ENCODE measurements at places on chromosomes 2 and 18. TPM values are rescaled to one million over a fixed set of nuclear protein-coding genes. Genes with fewer than 3 reads are reported as not detected.
A peak's percentile ranks its signal among the peaks of the same experiment; 100 is the strongest.

GRCh38 chr2:27105981-27106380, 12.9 kb downstream of the CGREF1 start:
- no peaks in the 10 kb centered on the region for H3K27me3 ChIP-seq
- DNase-seq: no peak
- no peaks in the 10 kb centered on the region for H3K36me3 ChIP-seq
- no peak overlapping the region for H3K27ac ChIP-seq
- H3K4me3 ChIP-seq: no peak overlapping the region

KLHL41 gene
- 44.0 TPM for total RNA-seq

RAD51AP2 gene
- total RNA-seq: 0.22 TPM

DNA sequence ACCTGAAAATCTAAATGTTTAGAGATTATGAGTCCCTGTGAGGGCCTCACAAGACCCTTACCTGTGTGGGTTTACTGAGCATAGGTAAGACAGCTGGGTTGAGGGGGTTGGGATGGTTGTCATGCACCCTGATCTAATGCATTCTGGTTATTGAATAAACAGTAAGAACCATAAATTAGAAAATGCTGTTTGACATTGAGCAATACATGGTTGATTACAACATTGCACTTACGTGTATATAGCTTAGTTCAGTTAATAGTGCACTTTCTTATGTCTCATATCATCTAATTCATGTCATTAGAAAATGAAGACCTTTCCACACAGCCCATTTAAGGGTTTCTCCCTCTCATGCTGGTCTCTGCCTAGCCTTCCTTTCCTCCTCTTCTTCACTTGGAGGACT, 253.5 kb upstream of the ATP5MC3 start:
- no peak overlapping the region for H3K4me3 ChIP-seq
- H3K36me3 ChIP-seq: no peaks in the 10 kb centered on the region
- H3K27ac ChIP-seq: no peak overlapping the region
- DNase-seq: no peak
- no peaks in the 10 kb centered on the region for H3K4me1 ChIP-seq
- no peaks in the 10 kb centered on the region for H3K27me3 ChIP-seq

DNA sequence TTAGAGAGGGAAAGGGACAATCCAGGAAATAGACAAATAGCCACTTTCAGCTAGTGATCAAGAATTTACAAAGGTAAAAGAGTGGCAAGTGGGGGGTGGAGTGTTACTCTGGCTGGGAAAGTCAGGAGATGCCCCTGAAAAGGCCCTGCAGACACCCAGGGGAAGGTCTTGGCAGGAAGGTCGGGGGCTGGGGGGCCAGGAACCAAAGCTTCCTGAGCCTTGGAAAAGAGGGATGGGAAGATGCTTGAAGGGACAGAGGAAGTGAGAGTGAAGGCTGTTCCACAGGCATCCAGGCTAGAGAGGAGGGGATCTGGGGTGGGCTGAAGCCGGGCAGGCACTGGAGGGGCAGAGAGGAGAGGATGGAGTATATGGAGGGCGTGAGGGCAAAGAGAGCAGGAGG, 3.9 kb upstream of the TMEM37 start:
- no peak overlapping the region for H3K4me3 ChIP-seq
- no peaks in the 10 kb centered on the region for H3K27me3 ChIP-seq
- no peaks in the 10 kb centered on the region for H3K36me3 ChIP-seq
- peaks cover 31% of the 10 kb centered on the region for H3K4me1 ChIP-seq

- no peaks in the 10 kb centered on the region for H3K36me3 ChIP-seq
- no peak overlapping the region for H3K27ac ChIP-seq
- H3K4me1 ChIP-seq: no peaks in the 10 kb centered on the region
- H3K4me3 ChIP-seq: no peak overlapping the region
- H3K27me3 ChIP-seq: no peaks in the 10 kb centered on the region
Measured at GRCh38 chr2:121588357-121588756, 57.7 kb downstream of the RNU4ATAC start.

IDH1 gene
- 26.6 TPM for total RNA-seq

DNA sequence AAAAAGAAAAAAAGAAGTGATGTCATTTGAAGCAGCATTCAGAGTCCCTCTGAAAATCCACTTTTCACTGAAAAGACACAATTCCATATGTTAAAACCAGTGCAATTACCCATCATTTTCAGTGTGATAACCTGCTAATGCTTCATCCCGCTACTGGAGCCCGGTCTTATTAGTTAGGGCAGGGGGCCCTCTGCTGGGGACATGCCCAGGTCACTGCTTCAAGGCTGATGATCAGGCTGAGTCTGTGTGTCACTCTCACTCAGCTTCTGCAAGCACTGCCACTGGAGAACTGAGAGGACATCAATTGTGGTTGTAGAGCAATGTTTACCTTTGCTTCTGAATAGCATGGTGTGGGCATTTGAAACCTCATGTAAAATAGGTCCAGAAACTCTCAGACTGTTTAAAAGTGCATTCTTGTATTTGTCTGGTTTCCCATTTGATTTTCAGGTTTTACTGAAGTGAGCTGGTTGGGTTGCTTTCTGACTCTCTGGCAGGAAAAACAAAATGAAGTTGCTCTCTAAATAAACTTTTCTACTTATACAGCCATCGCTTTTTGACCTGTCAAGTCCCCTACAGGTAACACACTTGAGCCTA, 49.2 kb upstream of the NXPH2 start:
- H3K4me1 ChIP-seq: no peaks in the 10 kb centered on the region
- H3K27me3 ChIP-seq: no peaks in the 10 kb centered on the region
- H3K4me3 ChIP-seq: no peak overlapping the region
- no peak overlapping the region for H3K27ac ChIP-seq

DNA sequence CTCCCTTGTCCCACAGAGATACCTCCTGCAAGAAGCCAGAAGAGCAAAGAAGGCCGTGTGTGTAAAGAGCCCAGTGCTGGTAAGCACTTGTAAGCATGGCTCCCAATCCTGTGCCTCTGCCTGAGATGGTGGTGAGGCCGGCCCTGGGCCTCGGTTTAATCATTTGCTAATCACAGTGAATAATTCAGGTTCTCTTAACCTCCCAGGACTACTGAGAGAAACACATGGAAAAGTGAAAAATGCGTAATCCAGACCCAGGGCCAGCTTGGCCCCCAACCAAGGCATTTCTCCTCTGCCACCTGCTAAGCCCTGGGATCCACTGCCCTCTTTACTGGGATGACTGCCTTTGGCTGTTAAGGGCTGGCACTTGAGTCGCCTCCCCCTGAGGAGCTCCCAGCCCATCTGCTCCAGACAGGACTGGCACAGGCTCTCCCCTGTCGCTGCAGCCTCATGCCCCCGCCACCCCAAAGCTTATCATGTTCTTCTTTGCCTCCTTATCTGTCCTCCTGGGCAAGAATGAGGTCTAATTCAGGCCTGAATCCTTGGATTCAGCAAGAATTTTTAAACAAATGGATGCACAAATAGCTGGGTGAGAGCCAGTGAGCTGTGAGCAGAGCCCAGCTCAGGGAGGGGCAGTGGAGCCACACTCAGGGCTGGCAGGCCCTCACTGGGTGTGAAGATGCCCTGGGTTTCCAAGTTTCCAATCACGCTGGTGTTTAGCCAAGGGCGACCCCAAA, 193.9 kb upstream of the HS6ST1 start:
- H3K4me3 ChIP-seq: no peak overlapping the region
- no peak overlapping the region for H3K27ac ChIP-seq
- no peaks in the 10 kb centered on the region for H3K36me3 ChIP-seq
- H3K27me3 ChIP-seq: no peaks in the 10 kb centered on the region
- DNase-seq: no peak

GKN1 gene
- total RNA-seq: not detected

DNA sequence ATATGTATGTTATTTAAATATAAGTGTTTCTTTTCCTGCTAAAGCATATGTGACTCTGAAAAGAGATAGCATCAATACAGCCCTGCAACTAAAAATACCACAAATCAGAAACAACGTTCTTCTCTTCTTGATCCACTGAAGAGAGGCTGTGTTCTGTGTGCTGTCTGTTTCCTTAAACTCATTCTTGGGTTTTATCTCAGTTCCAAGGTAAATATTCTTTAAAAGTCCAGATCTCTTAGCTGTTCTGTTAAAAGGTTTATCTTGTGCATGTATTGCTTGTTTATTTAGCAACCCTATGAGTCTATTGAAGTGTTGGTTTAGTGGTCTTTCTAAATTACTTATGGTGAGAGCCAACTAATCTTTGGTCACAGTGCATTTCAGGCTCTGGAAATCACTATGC, 173.3 kb upstream of the NT5C1B start:
- no peak for DNase-seq
- H3K4me1 ChIP-seq: peaks cover 10% of the 10 kb centered on the region
- H3K36me3 ChIP-seq: no peaks in the 10 kb centered on the region
- H3K27ac ChIP-seq: no peak overlapping the region
- H3K4me3 ChIP-seq: no peak overlapping the region
- H3K27me3 ChIP-seq: no peaks in the 10 kb centered on the region

AFF3 gene
- total RNA-seq: 10.8 TPM

DNA sequence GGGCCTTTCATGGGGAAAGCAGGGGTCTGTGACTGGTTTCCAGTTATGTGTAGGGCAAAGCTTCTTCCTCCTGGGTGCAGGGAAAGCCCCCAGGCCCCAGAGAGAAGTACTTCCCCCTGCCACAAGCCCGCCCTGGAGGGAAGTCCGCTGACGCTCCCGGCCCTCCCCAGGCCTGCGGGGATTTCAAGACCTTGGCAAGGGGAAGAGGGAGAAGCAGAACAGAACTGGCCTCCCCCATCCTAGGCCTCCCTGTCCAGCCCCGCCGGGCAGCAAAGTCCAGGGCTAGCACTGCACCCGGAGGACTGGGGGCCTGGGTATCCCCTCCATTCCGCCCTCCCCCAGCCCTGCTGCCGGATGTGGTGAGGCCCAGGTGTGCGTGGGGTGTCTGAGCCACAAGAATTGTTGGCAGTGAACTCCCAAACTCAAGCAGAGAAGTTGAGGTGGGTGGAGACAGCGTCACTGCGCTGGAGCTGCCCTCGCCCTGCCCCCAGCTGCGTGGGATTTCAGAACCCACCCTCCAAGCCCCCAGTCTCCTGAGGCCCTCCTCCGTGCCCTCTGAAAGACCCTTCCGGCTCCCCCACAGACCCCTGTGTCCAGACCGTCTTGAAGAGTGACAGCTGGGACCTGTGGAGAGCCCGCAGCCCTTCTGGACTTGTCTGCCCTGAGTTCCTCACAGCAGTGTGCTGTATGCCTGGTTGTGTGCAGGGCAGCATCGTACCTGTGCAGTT, 1.1 kb upstream of the DUSP2 start:
- H3K4me3 ChIP-seq: no peak overlapping the region
- no peaks in the 10 kb centered on the region for H3K36me3 ChIP-seq
- no peak for DNase-seq
- no peaks in the 10 kb centered on the region for H3K27me3 ChIP-seq

NCOA1 gene
- 43.6 TPM for total RNA-seq

- no peaks in the 10 kb centered on the region for H3K27me3 ChIP-seq
- no peaks in the 10 kb centered on the region for H3K4me1 ChIP-seq
- no peak for DNase-seq
- no peak overlapping the region for H3K4me3 ChIP-seq
- H3K36me3 ChIP-seq: no peaks in the 10 kb centered on the region
Measured at GRCh38 chr2:39688181-39688580, 22.5 kb downstream of the TMEM178A start.

GRCh38 chr2:121095257-121096080, 189.5 kb downstream of the TFCP2L1 start:
- H3K36me3 ChIP-seq: no peaks in the 10 kb centered on the region
- no peak for DNase-seq
- no peaks in the 10 kb centered on the region for H3K27me3 ChIP-seq

FRZB gene
- 1.8 TPM for total RNA-seq

GRCh38 chr2:160091381-160091780, 29.0 kb upstream of the PLA2R1 start:
- H3K27me3 ChIP-seq: no peaks in the 10 kb centered on the region
- no peaks in the 10 kb centered on the region for H3K36me3 ChIP-seq

ERCC3 gene
- 13.9 TPM for total RNA-seq

DYNAP gene
- not detected for total RNA-seq

GRCh38 chr2:107020392-107020791, 134.4 kb upstream of the ST6GAL2 start:
- H3K27ac ChIP-seq: no peak overlapping the region
- H3K4me3 ChIP-seq: no peak overlapping the region
- no peaks in the 10 kb centered on the region for H3K4me1 ChIP-seq
- H3K36me3 ChIP-seq: no peaks in the 10 kb centered on the region

DNA sequence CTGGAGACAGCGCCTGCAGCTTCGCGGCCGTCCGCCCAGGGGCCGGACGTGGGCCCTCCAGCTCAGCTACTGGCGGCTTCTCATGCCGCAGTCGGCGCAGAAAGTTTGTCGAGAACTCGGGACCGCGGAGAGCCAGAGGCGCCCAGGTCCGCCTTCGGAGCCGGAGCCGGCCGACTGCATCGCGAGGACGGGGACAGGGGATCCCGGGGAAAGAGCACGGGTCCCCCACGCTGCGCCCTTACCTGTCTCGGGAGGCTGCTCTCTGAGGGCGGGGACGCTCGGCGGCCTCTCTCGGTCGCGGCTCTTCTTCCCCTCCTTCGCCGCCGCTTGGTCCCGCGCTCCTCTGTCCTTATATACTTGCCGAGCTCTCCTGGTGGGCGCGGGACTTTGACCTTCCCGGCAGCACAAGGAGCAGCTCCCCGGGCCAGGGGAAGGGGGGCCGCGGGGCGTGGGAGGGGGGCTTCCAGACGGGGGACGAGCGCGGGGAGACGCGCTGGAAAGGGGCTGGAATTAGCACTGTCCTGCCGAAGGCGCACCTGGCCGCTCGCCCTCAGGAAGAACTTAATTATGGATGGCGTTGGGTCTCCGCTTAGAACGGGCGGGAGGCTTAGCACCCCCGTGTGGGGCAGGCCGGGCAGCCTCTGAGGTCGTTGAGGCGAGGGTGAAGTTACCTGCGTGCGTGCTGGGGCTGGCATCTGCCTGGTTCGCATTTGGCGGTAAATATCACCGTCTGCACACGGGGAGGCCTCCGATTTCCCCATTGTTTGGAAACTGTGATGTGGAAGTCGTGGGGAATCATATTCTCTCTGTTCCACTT, at the start of gene POMC:
POMC (minus strand) TSS at position 325 of the 817 bp plus-strand sequence. CDS start 3,808 bp downstream, outside the sequence.
- peak within 1 kb of the TSS; percentile 20 for H3K4me3 ChIP-seq
- peaks cover 9% of the 10 kb centered on the region for H3K27me3 ChIP-seq

TMEM150A gene
- total RNA-seq: 15.8 TPM

GRCh38 chr2:110886826-110887573, 154.6 kb downstream of the ACOXL start:
- DNase-seq: peak; percentile 23
- no peak overlapping the region for H3K4me3 ChIP-seq
- H3K36me3 ChIP-seq: no peaks in the 10 kb centered on the region
- H3K27ac ChIP-seq: no peak overlapping the region

GRCh38 chr2:131475831-131476230, at the start of gene TUBA3D:
Gene TUBA3D (plus strand): TSS chr2:131476119. CDS start chr2:131476200, 81 bp downstream.
- H3K27me3 ChIP-seq: no peaks in the 10 kb centered on the region
- H3K4me3 ChIP-seq: no peak within 1 kb of the TSS
- H3K27ac ChIP-seq: no peak within 1 kb of the TSS
- no peaks in the 10 kb centered on the region for H3K36me3 ChIP-seq
- H3K4me1 ChIP-seq: no peaks in the 10 kb centered on the region

DNA sequence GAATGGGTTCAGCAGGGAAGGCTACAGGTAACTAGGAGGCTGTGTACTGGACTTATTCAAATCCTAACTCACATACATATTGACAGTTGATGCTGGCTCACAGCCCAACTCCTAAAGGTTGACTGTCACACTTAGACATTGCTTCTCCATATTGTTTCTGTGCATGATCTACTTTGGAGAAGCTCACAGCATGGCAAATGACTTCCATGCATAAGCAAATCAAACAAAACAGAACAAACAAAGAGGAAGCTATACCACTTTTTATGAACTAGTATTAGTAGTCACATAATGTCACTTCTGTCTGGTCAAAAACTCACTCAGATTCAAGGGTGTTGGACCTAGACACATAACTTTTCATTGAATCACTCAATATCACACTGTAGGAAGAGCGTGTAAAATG, 43.8 kb upstream of the CDH19 start:
- no peak overlapping the region for H3K4me3 ChIP-seq
- no peak overlapping the region for H3K27ac ChIP-seq
- DNase-seq: no peak
- no peaks in the 10 kb centered on the region for H3K36me3 ChIP-seq

MYCN gene
- 0.30 TPM for total RNA-seq

- no peaks in the 10 kb centered on the region for H3K27me3 ChIP-seq
- no peak for DNase-seq
- no peaks in the 10 kb centered on the region for H3K4me1 ChIP-seq
- peaks cover 12% of the 10 kb centered on the region for H3K36me3 ChIP-seq
Measured at GRCh38 chr2:20633794-20634506, 16.9 kb downstream of the HS1BP3 start.
